ENCODE measurements at places on chromosomes 11 and 22.
A peak's percentile ranks its signal among the peaks of the same experiment; 100 is the strongest.

GRCh38 chr11:33109294-33109895 lies 51.9 kb downstream of the CSTF3 start:
- DNase-seq, result no peak

GRCh38 chr11:2410616-2411015 lies 10.1 kb downstream of the TSSC4 start:
- no peak for DNase-seq

DNA sequence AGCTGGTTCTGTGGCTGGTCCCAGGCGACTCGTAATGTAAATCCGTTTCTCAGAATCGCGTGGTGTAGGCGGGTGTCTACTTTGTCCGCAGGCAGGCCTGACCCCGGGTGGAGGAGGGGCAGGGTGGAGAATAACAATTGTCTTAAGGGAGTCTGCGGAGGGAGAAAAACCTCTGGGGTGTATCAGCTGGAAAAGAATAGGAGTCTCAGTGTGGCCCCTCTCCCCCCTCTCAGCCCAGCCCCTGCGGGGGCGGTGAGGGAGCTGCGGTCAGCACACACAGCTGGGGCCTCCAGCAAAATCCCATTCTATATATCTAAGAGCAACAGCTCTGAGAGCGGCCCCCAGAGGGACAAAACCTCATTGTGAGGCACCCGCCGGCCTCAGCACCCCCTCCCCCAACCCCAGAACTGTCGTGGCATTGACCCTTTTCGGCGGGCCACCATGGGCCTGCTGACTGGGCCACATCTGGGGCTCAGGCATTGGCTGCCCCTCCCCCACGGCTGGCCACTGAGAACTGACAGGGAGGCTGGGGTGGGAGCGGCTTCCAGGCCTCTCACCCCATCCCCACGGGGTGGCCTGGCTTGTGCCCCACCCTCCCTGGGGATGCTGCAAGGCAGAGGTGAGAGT lies 2.7 kb upstream of the MYRF start:
- no peak for DNase-seq

DNA sequence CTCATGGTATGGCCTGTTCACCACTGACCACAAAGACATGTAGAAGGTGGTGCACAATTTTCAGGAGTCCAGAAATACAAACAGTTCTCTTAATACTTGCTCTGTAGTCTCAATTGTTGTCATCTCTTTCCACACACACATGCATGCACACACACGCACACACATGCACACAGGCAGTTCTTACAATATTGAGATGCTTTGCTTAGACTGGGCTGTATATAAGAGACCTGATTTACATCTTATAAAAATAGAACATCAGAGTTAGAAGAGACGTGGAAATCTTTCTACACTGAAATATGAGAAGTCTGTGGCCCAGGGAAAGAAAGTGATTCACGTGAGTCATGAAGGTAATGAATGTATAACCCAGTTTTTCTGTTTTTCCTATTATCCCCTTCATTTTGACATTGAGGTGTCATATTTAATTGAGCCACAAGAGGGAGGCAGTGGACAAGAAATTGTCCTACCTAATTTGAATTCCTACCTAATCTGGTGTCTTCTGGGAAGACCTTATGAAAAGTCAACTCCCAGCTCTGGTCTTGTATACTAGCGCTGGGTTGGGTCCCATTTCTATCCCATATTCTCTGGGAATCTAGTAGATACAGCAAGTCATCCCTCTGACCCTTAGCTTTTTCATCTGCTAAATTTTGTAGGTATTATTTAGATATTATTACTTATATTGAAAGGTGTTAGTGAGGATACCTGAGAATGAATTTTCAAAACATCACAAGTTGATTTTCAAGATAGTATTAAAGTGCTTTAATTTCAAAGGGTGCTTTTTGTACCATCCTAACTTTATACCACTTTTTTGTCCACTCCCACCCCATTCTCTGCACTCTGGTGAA lies 14.9 kb upstream of the MS4A4A start:
- DNase-seq, result peak; percentile 40

GRCh38 chr11:12007769-12008737 lies at the start of gene DKK3:
Gene DKK3 (minus strand): TSS chr11:12008626. CDS start chr11:12008582, 44 bp downstream.
- no peak for DNase-seq

DNA sequence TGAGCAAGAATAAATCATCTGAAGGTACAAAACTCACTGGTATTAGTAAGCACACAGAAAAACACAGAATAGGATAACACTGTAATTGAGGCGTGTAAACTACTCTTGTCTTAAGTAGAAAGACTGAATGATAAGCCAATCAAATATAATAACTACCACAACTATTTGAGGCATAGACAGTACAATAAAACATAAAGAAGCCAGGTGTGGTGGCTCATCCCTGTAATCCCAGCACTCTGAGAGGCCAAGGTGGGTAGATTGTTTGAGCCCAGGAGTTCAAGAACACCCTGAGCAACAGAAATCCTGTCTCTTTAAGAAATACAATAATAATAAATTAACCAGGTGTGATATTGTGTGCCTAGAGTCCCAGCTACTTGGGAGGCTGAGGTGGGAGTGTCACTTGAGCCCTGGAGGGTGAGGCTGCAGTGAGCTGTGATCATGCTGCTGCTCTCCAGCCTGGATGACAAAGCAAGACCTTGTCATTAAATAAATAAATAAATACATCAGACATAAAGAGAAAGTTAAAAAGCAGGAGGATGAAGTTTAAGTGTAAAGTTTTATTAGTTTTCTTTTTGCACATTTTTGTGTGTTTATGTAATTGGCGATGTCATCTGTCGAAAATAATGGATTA lies 390.6 kb downstream of the DYNC2H1 start:
- DNase-seq, result no peak
